ENCODE measurements at places on chromosomes 3 and 15. TPM values are rescaled to one million over a fixed set of nuclear protein-coding genes. Genes with fewer than 3 reads are reported as not detected.

Gene OSBPL10
- polyA plus RNA-seq: 0.57 TPM

Gene VILL
- 5.1 TPM for polyA plus RNA-seq

Gene NPAP1
- 0.12 TPM for polyA plus RNA-seq

Gene DMXL2
- polyA plus RNA-seq: 31.8 TPM

Gene FETUB
- polyA plus RNA-seq: not detected

Gene SPRED1
- 2.5 TPM for polyA plus RNA-seq

Gene ZBED2
- not detected for polyA plus RNA-seq

Gene PLSCR5
- polyA plus RNA-seq: not detected

Gene ISG20
- polyA plus RNA-seq: 8.4 TPM

Gene ROPN1B
- polyA plus RNA-seq: 0.23 TPM

Gene PAK2
- polyA plus RNA-seq: 9.8 TPM

Gene ZNF80
- not detected for polyA plus RNA-seq

Gene GOLGA8T
- polyA plus RNA-seq: 0.53 TPM

Gene COL8A1
- polyA plus RNA-seq: 0.87 TPM

Gene SKOR1
- 0.54 TPM for polyA plus RNA-seq

Gene NME9
- polyA plus RNA-seq: 3.5 TPM

Gene TTC21A
- 21.7 TPM for polyA plus RNA-seq

Gene GREM1
- polyA plus RNA-seq: 0.34 TPM

Gene TPRG1
- polyA plus RNA-seq: 1.2 TPM

Gene GOLGA8M
- polyA plus RNA-seq: 0.80 TPM

Gene GPR171
- 0.12 TPM for polyA plus RNA-seq

Gene WDR93
- 0.92 TPM for polyA plus RNA-seq

Gene DNAJA4
- 5.7 TPM for polyA plus RNA-seq

Gene ITIH1
- polyA plus RNA-seq: 1.1 TPM

Gene GABRR3
- not detected for polyA plus RNA-seq

Gene HHATL
- 17.8 TPM for polyA plus RNA-seq

Gene CD200
- polyA plus RNA-seq: 3.4 TPM

Gene TOP2B
- 48.6 TPM for polyA plus RNA-seq

Gene KLHL6
- 0.27 TPM for polyA plus RNA-seq

Gene SLC25A26
- 5.1 TPM for polyA plus RNA-seq

Gene SLCO2A1
- polyA plus RNA-seq: 17.5 TPM

Gene GLT8D1
- polyA plus RNA-seq: 24.3 TPM

Gene CCDC50
- 30.8 TPM for polyA plus RNA-seq
